ENCODE measurements at places on chromosomes 5 and 9.

GRCh38 chr5:124583469-124584350, 162.7 kb downstream of the ZNF608 start:
- DNase-seq: no peak

DNA sequence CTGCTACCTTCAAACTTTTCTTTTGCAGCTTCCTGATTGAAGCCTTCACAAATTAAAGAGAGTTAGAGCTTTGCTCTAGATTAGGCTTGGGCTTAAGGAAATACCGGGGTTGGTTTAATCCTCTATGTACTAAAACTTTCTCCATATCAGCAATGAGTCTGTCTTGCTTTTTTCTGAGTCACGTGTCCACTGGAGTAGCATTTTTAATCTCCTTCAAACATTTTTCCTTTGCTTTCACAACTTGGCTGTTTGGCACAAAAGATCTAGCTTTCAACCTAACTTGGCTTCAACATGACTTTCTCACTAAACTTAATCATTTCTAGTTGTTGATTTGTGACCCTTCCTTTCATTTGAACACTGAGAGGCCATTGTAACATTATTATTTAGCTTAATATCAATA, 261.6 kb downstream of the PLK2 start:
- no peak for DNase-seq

GRCh38 chr5:177328545-177329231, 17.0 kb upstream of the MXD3 start:
- no peak for DNase-seq

DNA sequence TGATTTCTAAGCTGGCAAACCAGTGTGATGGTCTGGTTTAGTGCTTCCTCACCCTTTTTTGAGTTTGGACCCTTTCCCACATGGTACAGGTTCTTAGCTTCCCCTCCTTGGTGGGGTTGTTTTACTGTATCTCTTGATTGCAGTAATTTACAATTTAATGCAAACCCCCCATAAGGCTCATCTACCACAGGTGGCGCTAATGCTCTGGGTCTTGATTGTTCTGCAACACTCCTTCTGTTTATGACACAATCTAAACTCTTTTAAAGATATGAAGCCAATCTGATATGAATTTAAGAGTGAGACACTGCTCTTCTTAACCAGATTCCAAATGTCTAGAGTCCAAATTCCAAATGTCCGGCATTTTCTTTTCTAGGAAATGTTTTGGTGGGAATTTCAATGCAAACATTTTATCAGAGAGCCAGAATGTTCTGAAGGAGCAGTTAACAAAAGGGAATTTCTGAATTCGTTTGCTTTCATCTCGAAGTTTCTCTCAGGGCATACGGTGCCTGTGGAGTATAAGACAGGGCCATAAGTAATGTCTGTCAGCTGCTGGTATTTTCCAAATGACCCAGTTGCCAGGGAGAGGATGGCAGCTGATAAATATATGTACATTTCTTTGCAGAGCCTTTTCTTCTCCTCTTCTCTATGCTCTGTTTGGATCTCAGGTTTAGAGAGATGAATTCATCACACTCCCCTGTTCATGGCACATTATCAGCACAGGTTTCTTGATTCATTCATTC, 246.8 kb downstream of the ARHGAP26 start:
- no peak for DNase-seq

DNA sequence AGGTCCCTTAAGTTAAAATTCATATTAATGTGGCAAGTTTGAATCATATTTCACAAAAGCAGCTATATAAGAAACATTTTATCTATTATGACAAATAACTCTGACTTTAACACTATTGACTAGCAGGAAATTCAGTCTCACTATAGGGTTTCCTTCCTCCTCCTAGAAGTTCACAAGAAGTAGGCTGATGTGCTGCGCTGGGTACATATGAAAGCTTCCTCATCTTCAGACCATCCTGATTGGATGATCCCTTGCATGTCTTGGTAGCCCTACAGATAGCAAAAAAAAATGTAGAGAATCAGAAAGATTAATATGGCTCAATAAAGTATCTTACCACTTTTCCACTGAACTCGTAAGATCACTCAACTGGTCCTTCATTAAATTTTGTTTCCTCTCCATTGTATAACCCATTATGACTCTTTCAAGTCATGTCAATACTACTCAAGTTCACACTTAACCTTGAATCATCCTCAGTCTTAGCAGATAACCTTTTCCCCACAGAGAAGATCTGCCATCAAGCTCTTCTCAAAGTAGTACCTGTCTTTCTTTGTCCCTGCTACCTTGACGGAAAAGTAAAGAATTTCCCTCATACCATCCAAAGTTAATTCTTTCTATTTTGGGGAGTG, 11.5 kb upstream of the PSIP1 start:
- no peak for DNase-seq

Data from GOT3 (cell line).